LoVo (cell line): ENCODE measurements at places on chromosomes 3 and 15.

- no peak for DNase-seq
Measured at GRCh38 chr15:48467801-48468200, 136.6 kb downstream of the DUT start.

DNA sequence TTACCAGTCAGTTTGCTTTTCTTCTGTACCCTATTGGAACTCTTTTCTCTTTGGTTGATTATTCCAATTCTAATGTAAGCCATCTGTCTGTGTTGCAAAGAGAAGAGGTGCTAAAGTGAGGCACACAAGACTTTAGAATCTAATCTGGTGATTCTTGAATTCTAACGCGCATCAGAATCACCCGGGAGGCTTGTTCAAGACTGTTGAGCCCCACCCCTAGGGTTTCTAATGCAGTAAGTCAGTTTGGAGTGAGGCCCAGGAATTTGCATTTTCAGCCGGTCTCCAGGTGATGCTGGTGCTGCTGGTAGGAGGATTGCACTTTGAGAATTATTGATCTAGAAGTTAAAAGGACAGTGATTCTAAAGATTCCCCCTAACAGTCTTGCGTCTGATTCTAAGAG is 185.3 kb upstream of the CHRM5 start:
- DNase-seq, result no peak

DNA sequence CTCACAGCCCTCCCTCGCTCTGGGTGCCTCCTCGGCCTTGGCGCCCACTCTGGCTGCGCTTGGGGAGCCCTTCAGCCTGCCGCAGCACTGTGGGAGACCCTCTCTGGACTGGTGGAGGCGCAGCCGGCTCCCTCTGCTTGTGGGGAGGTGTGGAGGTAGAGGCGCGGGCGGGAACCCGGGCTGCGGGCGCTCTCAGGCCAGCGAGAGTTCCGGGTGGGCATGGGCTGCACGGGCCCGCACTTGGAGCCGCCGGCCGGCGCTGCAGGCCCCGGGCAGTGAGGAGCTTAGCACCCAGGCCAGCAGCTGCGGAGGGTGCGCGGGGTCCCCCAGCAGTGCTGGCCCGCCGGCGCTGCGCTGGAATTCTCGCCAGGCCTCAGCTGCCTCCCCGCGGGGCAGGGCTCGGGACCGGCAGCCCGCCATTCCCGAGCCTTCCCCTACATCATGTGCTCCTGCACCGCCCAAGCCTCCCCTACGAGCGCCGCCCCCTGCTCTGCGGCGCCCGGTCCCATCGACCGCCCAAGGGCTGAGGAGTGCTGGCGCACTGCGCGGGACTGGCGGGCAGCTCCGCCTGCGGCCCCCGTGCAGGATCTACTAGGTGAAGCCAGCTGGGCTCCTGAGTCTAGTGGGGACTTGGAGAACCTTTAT is 46.0 kb upstream of the GSK3B start:
- no peak for DNase-seq

DNA sequence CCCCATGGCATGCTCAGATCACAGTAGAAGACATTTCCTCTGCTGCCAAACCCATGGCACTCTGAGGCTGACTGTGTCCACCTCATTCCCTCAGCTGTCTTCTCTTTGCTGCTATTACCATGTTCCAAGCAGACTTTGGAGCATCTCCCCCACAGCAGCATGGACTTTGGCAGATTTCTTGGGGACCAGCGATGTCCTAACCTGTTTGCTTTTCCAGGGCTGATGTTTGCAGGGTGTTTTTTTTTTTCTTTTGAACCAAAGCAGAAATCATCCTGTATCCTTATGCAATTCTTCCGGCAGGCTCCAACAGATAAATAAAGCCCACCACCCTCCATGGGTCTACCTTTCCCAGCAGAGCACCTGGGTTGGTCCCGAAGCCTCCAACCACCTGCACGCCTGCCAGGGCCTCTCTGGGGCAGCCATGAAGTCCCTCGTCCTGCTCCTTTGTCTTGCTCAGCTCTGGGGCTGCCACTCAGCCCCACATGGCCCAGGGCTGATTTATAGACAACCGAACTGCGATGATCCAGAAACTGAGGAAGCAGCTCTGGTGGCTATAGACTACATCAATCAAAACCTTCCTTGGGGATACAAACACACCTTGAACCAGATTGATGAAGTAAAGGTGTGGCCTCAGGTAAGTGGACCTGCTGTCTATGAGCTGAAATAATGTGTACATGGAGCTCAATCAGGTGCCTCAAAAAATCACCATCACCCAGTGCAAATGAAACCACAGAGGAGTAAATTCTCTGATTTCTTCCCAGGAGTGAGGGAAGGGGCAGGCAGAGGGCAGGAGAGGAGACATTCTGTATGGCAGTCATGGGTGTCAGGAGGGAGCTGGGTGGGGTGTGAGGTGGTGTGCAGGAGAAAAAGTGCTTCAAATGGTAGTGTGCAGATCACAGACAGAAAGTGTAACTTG is at the start of gene AHSG:
TSS of gene AHSG (plus strand) at position 340 of the 916 bp plus-strand sequence. CDS start at position 422, 82 bp downstream.
- no peak for DNase-seq

- DNase-seq, result no peak
Measured at GRCh38 chr15:74726774-74727164, 1.4 kb upstream of the CYP1A1 start.

DNA sequence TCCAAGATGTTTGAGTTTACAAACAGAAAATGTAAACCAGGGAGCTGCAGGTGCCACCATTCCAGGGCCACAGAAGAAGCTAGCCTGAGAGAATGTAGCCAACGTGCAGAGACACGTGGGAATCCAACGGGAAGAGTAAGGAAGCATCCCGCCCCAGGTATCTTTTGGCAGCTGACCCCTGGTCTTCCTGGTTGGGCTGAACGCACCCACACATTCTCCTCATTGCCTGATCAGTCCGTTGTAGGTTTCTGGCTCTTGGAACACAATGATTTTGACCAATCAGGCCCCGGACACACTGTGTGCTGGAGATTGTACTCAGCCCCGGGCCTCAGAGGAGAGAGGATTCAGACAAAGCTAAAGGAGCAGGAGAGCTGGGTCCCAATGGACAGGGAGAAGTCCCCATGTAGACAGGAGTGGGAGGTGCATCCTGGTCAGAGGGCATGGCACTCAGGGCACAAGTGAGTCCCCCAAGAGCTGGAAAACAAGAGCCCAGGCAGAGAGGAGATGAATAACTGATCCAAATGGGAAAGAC is 102.3 kb downstream of the TPRA1 start:
- no peak for DNase-seq

DNA sequence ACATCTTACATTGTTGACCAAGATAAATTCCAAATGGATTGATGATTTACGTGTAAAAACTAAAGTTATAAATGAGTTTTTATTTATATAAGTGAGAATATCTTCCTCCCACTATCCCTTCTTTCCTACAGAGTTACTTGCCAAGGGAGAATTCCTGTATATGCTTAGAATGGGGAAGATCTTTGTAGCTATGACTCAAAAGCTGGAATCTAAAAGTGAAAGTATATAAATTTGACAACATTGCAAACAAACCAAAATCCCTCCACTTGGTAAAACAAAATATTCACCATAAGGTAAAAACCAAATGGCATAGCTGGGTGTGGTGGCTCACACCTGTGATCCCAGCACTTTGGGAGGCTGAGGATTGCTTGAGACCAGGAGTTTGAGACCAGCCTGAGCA is 52.7 kb upstream of the GCNT3 start:
- no peak for DNase-seq

DNA sequence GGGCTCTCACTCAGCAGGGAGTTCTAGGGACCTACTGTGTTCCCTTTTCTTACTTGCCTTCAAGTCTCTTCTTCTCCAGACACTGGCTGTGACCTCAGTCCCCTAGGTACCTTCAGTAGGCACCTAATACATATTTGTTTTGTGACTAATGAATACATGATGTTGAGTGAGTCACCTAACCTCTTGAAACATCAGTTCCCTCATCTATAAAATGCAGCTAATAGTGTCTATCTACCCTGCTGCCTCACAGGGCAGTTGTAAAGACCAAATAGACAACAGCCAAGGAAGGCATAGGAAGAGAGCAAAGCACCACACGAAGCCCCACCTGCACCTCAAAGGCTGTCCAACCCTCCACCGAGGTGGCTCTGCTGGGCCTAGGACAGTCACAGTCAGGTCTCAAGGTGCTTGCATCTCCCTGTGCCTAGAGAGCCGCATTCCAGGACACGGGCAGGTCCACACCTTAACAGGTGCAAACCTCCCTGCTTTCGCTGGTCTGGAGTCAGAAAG is 29.1 kb downstream of the DAPK2 start:
- DNase-seq, result peak; percentile 87

- DNase-seq, result no peak
Measured at GRCh38 chr15:84608707-84609284, 8.0 kb downstream of the ZSCAN2 start.

GRCh38 chr15:61641645-61642044 is 412.5 kb upstream of the RORA start:
- DNase-seq, result no peak

- DNase-seq, result peak; percentile 88
Measured at GRCh38 chr3:4741404-4742307, 237.6 kb upstream of the BHLHE40 start.

GRCh38 chr3:64158334-64158733 is 66.9 kb downstream of the PRICKLE2 start:
- no peak for DNase-seq

- no peak for DNase-seq
Measured at GRCh38 chr15:63628123-63628822, 31.1 kb downstream of the FBXL22 start.

- no peak for DNase-seq
Measured at GRCh38 chr3:108409800-108410178, 100.6 kb downstream of the MYH15 start.

DNA sequence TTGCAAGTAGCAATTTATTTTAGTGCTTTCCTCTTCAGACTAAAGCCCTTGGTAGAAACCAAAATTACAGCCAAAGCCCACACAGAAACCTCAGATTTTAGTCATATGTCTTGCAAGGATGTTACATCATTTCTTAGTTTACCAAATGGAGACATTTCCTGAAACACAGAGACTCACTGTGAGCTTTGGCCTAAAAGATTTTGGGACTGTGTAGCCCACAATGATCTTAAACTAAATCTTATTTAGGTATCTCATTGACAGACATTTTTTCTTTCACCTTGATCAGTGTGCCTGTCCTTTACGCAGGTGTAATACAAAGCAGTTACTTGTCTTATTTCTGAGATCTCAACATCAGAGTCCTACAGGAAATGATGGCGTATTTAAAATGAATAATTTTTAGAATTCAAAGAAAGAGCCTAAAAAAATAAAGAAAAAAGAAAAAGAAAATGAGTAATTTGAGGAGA is 27.8 kb upstream of the AP4E1 start:
- peak; percentile 76 for DNase-seq

DNA sequence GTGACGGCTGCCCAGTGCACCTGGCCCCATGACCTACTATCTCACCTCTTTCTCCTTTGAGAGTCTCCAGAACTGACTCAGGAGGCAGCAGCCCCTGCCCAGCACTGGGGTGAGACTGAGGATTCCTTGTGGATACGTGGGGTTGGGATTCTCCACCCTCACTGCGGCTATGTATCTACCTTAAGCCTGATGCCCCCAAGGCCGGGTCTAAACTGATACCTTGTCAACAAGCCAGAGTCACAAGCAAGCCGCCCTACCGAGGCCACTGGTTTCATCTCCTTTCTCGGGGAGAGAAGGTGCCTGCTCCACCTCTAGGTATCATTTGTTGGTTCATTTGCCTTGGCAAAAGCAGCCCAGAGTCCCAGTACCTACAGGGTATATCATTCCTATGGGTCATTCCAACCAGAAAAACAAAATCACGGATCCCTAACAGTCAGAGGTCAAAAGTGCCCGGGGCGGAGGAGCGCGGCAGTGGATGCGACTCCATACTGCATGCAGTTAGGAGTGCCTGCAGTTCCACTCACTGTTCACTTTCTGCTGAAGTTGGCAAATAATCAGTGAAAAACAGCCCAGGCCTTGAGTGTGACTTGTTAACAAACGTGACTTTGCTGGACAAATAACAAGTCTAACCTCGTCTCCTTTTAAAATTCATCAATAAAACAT is 47.5 kb downstream of the ABTB1 start:
- no peak for DNase-seq

- DNase-seq, result no peak
Measured at GRCh38 chr15:101447168-101447533, 42.4 kb downstream of the PCSK6 start.

GRCh38 chr15:91126080-91126479 is 26.0 kb downstream of the SV2B start:
- no peak for DNase-seq

GRCh38 chr15:33201491-33202231 is 7.1 kb upstream of the FMN1 start:
- peak; percentile 95 for DNase-seq
